ENCODE measurements at places on chromosomes 2 and 18.
A peak's percentile ranks its signal among the peaks of the same experiment; 100 is the strongest.

DNA sequence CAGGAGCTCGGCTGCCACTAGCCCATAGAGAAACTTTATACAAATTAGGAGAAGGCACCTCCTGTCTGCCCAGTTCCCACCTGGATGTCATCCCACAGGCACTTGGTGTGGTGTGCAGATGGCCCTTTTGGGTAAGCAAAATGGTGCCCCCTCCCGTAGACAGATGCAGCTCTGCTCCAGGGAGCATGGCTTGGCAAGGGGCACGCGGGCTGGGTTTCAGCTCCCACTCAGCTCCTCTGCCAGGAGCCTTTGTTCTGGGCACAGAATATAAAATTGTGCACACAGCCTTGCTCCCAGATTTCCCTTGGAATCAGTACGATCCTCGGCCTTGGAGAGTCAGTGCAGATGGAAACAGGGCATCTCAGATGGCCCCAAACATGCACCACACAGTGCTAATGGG is 20.3 kb upstream of the KCNF1 start:
- no peak for DNase-seq

DNA sequence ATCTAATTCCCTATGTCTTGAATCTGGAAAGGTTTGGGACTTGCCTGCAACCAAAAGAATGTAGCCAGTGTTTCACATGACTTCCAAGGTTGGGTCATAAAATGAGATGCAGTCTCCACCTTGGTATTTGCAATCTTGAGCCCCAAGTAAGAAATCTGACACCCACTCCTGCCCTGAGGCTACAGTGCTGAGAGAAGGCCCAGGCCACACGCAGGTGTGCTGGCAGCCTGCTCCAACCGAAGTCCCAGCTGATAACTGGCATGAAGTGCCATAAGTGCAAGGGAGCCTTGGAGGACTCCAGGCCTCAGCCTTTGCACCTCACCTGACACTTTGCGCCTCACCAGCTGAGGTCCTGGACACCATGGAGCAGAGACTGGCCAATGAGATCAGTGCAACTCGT is 182.7 kb downstream of the ANAPC1 start:
- no peak for DNase-seq

GRCh38 chr18:38930881-38931753 is 1365.5 kb upstream of the CELF4 start:
- no peak for DNase-seq

DNA sequence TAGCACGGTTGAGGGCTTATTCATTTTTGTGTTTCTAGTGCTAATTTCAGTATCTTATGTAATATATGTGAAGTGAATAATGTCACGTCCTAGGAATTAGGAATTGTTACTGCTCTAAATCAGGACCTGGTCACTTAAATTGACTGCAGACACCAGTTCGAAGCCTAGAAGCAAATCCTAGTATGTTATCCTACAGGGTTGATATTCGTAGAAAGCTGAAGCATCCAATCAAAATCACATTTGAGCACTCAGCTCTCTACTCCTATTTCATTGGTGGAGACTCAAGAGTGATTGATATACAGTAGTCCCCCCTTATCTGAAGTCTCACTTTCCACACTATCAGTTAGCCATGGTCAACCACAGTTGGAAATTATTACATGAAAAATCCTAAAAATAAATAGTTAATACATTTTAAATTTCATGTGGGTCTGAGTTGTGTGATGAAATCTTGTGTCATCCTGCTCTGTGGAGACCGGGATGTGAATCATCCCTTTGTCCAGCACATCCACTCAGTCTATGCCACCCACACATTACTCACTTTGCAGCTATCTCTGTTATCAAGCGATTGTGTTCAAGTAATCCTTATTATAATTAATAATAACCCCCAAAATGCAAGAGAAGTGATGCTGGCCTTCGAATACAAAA is 35.2 kb upstream of the SCN9A start:
- DNase-seq = peak; percentile 85
